ENCODE measurements at places on chromosomes 2 and 18.

DNA sequence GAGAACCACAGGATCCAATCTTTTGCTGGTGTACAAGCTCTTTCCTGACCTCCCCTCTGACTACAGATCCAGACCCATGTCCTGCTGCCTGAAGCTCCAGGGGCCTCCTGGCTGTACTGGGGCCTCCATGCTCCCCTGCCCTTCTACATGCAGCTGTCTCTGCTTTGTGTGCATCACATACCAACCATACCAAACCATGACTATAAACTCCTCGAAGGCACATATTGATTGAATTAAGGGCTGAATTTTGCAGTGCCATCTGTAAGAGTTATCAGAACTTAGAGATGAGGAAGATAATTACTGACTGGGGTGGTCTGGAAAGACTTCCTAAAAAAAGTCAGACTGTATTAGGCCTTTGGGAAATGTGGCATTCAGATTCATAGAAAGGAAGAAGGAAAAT lies 139.9 kb upstream of the CXCR4 start:
- DNase-seq: no peak

GRCh38 chr18:62576271-62576670 lies 53.4 kb downstream of the ZCCHC2 start:
- no peak for DNase-seq

- no peak for DNase-seq
Observed at GRCh38 chr2:156959481-156959880, 298.0 kb upstream of the GALNT5 start.

- no peak for DNase-seq
Observed at GRCh38 chr18:79395761-79396404, at the start of gene NFATC1. NFATC1 (plus strand) TSS chr18:79395930; CDS start chr18:79396225, 295 bp downstream.

DNA sequence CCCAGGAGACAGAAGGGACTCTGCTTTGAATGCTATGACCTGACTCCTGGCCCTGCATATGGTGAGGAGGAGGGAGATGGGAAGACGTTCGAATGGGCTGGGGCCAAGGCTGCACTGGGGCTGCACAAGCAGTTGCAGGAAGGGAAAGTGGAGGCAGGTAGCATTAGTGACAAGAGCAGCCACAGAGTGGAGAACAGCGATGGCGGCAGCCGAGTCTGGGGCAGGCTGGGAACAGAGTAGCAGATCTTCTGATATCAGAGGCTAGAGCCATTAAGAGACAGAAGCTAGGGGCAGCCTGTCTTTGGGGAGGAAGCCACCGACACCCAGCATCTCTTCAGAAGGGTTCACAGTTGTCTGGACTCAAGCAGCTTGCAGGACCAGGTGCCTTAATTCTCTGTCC lies 50.1 kb downstream of the ST3GAL5 start:
- DNase-seq: no peak

- DNase-seq: no peak
Observed at GRCh38 chr18:22484471-22484870, 66.8 kb upstream of the CTAGE1 start.

DNA sequence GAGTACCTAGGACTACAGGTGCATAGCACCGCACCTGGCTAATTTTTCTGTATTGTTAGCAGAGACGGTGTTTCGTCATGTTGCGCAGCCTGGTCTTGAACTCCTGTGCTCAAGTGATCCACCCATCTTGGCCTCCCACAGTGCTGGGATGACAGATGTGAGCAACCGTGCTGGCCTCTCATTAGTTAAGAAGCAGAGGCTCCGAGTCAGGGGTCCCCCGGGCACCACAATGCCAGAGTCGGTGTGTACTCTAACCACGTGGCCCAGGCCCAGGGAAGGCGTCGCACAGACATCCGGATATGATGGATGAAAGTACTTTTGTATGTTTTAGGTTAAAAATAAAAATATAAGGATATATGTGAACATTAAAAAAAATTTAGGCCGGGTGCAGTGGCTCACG lies 28.3 kb upstream of the HPCAL1 start:
- DNase-seq: no peak

- no peak for DNase-seq
Observed at GRCh38 chr2:21559351-21559750, 435.6 kb downstream of the TDRD15 start.

- DNase-seq: no peak
Observed at GRCh38 chr2:75142081-75142480, 57.2 kb downstream of the TACR1 start.

DNA sequence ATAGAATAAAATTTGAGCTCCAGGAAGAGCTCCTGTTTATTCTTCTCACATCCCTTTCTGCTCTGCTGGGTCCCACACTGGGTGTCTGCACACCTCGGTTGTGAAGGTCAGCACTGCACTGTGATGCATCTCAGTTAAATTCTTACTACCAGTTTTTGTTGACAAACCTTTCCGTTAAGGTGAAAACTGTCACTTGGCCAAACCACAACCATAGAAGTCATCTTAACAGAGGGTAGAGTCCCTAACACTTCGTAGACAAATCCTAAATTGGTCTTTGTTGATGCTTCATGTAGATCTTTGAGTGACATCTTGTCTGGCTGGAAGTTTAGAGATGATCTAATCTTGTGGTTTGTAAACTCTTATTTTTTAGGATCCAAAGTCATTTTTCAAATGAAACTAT lies 167.4 kb upstream of the MAP3K20 start:
- DNase-seq: no peak

DNA sequence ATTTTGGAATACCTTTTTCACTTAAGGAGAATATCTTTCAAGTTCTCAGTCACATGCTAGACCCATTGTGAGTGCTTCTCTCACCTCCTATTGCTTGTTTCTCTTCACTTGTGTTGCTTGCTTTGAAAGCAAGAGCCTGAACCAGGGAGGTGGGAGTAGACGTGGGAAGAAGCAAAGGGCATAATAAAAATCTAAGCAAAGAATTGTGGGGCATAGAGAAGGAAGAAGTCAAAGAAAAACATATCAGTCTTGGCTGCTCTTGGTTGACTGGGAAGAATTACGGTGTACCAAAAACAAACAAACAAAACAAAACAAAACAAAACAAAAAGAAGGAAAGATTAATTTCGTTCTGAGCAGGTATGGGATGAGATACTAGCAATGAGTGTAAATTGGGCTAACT lies 48.9 kb upstream of the ACVR1 start:
- peak; percentile 3 for DNase-seq

DNA sequence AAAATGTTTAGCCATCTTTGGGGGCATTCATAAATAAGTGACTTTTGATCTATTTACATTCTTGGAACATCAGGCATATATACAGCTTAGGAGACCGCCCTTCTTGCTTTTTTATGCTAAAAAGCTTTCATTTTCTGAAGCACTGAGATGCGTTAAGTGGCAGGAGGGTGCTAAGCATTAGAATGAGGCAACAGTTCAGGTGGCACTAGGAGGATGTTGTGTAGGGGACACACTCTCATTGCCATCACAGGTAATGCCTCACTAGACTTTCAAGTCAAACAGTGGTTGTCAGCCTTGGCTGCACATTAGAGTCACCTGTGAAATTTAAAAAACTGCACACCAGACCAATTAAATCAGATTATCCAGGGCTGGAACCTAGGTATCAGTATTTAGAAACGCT lies 39.1 kb downstream of the EHBP1 start:
- no peak for DNase-seq

- DNase-seq: no peak
Observed at GRCh38 chr2:150051004-150051403, 436.5 kb downstream of the RND3 start.

DNA sequence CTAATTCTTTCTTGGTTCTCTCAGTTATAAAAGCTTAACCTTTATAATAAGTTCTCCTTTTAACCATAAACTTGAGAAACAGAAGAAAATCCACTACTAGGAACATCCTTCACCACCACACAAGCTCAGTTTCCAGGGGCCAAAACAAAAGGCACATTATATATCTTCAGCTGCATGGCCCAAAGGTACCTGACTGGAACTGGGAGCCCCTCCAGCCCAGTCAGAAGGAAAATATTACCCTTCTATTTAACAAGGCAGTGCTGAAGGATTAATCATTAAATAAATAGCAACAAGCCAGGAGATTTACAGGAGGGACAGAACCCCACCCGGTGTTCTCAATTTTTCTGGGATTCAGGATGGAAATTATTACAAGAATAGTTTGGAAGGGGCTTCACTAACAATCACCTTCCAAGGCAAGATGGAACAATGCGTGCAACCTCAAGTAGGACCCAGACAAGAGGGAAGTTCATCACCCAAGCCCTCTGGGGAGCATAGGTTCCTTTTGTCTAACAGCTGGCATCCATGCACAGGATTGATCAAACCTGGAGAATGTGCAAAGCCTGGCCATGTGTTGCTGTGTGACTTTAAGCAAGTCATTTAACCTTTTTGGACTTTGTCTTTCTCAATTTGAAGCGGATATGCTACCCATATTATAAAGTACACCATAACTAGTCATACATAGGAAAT lies 159.6 kb upstream of the SETBP1 start:
- DNase-seq: peak; percentile 7

- no peak for DNase-seq
Observed at GRCh38 chr2:151975460-151976414, 123.1 kb downstream of the CACNB4 start.

DNA sequence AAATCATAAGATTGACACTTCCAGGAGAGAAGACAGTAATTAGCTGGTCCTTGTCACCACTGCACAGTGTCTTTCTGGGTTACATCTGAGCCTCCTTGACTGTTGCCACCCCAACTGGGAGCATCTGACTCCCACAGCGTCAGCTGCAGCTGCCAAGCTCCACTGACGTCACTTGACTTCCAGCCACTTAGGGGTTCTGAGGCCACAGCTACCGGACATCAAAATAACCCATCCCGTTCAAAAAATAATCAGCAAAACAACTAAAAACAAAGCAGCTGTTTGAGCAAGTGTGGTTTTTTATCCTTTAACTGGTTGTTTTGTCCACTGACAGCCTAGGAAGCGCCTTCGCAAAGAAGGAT lies 206.5 kb upstream of the AGAP1 start:
- no peak for DNase-seq

DNA sequence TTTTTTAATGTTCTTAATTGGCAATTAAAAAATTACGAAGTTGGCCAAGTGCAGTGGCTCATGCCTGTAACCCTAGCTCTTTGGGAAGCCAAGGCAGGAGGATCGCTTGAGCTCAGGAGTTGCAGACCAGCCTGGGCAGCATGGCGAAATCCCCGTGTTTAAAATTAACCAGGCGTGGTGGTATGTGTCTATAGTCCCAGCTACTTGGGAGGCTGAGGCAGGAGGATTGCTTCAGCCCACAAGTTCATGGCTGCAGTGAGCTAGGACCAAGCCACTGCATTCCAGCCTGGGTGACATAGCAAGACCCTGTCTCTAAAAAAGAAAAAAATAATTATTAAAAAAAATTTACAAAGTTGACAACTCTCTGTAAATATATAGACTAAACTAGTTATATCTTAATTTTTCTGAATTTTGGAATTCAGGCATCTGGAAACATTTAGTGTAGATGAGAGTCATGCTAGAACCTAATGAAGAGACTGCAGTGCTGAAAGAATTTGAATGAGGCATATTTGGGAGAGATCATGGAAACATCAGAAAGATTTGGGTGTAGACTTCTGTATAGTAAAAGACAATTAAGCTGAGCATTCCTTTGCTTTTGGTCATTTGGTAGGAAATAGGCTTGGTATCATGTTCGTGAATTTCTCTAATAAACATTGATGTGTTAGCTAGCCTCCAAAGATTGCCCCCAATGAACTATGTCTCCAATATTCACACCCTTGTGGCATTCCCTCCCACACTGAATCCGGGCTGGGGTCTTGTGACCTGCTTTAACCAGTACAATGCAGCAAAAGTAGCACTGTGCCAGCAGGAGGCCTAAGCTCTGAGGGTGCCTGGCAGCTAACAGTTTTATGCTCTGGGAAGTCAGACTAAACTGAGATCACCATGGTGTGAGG lies 4.2 kb upstream of the ROCK1 start:
- no peak for DNase-seq

DNA sequence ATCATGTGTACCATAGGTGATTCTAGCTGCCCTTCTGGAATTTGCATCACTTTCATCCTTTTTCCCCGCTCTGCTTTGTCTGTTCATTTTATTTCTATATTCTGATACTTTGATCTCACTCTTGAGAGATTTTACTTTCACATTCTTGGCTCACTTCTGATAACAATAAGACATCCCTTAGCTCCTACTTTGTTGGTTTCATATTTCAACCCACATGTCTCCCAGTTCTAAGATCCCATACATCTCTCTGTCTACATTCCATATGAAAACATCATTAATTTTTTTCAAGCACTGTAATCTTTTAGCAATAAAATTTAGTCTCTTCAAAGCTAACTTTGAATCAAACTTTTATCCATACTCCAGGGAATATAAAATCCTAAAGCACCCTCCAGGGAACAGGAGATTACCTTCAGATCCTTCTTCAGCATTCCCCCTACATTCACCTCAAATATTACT lies 75.6 kb downstream of the COL3A1 start:
- DNase-seq: no peak

DNA sequence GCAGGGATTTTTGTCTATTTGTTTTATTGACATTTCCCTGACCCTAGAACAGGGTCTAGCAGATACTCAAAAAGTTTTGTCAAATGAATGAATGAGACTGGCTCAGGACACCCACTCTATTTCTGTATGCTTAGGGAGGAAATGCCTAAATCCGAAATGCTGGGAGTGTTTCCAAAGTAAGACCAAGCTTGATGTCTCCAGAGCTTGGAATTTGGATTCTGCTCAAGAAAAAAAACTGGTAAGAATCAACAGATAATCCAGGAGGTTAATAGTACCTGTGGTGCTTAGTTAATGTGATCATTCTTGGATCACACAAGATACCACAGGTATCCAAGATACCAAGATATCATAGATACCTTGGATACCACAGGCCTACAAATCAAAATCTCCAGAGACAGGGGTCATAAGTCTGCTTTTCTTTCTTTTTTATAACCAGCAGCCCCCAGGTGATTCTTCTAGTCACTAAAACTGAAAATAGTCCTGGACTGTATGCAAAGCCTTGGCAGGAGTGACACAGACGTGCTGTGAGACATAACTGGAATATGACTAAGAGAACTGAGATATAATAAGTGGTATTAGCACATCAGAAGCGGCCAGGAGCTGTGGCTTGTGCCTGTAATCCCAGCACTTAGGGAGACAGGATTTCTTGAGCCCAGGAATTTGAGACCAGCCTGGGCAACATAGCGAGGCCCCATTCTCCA lies 39.9 kb upstream of the SP3 start:
- peak; percentile 30 for DNase-seq

DNA sequence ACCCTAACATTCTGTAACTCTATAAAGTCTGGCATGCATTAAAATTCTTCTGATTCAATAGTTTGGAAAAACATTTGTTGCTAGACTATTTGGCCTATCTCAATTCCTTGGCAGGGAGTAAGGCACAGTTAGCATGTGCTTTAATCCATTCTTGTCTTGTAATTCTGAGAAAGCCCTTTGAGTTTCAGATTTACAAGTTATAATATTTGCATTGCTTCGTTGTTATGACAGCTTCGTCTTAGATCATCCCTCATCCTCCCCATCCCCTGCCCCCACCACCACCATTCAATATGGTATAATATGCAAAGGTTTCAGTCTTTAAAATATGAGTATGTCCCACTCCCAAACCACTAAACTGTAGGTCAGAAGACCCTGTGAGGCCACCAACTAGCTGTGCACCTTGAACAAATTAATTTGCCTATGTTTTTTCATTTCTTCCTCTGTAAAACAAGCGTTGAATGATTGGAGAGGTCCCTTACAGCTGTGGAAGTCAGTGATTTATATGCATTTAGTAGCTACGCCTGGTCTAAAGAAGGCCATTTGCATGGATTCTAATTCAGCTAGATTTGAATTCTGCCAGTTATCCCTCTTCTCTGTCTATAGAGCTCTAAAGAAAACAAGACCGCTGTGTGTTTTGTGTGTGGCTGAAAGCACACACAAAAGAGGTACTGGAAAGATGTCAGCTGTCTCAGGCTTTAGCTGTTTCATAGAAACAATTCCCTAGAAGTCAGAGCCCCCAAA lies 591 bp downstream of the C2orf80 start:
- DNase-seq: no peak
